ENCODE measurements at places on chromosomes 7 and 10.

DNA sequence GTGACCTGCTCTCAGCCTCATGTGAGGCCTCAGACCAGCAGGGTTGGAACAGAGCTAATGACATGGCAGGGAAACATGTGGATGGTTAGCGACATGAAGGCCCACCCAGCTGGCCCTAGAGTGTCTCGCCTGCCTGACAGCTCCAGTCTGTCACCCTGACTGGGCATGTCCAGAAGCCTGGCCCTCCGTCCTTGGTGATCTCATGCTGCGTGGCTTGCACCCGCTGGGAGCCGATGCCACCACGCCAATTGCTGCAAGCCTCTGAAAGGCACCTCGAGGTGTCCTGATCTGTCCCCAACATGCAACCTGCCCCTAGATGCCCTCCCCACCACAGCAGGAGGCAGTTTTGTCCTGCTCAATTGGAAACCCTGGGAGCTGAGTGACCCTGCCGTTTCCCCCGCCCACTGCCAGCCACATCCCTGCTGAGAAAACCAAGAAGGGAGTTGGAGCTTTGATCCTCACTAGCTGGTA, 27.8 kb upstream of the RET start:
- peak; percentile 18 for DNase-seq

DNA sequence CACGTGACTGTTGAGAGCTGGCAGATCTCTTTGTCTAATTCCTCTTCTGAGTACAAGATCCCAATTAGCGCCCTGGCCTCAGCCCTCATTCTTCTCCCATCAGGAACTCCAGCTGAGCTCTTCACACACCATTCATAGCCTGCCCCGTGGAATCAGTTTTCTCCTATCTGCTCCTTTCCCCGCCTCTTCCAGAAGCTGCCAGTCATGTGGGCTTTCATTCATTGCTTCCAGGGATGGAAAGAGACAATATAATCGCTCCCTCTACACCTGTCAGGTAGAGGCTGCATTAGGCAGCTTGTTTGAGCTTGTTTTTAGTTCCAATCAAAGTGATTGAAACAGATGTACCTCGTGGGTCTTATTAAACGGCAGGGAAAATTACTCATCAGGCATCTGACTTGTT, 515.8 kb downstream of the TYW1 start:
- DNase-seq: no peak

GRCh38 chr7:135719688-135720087, 8.3 kb downstream of the SLC13A4 start:
- no peak for DNase-seq

DNA sequence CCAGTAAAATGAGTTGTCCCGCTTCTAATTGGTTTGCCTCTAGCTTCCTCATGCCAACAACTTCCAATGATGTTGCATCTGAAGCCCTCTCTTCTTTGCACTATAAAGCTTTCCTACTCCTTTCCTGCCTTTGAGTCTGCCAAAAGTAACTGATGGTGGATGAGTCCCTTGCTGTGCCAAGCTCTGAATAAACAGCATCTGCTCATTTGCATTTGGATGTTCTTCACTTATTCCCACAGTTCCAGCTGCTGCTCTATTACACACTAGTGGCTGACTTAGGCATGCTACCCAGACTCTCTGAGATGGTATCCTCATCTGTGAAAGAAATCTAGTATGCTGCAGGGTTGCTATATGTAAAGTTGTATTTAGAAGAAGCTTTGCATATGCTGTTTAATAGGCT, 24.9 kb downstream of the SFR1 start:
- DNase-seq: no peak
